ENCODE measurements at places on chromosomes 2 and 18.

DNA sequence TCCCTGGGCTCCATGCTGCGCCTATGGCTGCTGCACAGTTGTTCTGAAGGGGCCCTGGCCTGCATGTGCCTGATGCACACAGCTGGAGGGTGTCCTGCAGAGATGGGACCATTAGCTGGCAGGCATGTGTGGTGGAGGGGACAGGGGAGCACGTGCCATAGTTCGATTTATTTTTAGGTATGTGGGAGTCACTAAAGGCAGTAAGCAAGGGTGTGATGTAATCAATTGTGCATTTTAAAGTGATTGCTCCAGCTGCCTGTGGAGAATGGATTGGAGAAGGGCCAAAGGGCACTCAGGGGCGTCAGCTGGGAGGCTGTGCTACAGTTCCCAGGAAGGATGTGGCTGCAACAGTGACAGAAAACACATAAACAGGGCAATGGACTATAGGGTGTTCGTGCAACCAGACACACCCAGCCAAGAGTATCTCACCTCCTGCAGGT is 205.1 kb downstream of the ARL4C start:
- DNase-seq: no peak

DNA sequence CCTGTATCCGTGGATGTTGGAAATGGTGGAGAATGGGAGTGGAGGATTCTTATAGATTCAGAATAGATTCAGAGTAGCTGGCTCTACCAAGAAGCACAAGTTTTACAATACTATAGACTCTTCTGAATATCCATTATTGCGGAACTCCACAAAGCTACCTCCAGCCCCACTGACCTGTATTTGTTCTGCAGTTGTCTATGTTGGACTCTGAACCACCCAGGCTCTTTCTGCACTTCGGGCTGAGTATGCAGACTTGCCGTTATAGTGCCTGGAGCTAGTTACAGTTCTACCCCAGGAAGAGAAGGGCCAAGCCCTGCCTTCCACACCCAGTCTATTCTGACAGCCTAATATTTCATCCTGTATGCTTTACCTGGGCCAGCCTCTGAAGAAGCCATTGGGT is 4.4 kb upstream of the RGPD4 start:
- no peak for DNase-seq

GRCh38 chr18:57819671-57820460 is 16.8 kb upstream of the ATP8B1 start:
- no peak for DNase-seq

DNA sequence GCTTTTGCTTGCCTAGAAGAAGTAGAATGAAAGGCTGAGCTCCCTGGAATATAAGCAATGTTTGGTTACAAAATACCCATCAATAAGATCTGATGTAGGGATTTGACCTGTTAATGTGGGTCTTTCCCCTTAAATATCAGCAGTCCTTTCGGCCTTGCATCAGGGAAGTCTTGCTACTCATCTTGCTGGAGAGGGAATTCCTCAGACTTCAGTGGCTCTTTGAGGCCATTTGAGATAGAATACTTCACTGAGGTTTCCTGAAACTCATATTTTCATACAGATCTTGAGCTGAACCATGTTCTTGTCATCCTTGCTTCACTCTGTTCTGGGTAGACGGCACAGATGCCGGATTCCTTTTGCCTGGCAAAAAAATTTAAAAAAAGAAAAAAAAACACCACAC is 3.9 kb downstream of the TWIST2 start:
- DNase-seq: no peak

DNA sequence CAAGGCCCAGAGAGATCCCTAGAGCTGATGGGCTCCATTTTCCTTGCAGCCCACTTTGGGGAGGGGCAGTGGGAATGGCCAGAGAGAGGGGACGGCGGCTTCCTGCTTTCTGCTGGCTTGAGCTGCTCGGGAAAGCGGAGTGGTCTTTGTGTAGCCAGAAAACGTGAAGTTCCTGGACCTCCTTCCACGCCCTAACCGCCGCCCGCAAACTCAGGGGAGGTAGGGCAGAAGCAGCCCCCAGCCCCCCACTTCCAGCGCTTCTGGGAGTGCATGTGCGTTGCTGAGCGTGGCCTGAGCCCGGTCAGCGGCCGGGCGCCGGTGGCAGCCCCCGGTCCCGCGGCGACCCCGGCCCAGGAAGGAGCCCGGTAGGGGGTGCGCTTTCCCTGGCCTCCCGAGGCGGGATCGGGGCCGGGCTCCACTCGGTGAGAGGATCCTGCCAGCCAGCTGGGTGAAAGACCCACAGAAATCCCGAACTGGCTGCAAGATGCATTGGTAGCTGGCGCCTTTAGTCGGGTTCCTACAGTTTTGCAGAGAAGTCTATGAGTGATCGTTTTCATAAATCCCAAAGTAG is 25.3 kb upstream of the BOD1L2 start:
- no peak for DNase-seq

- DNase-seq: no peak
Observed at GRCh38 chr2:137178951-137179377, 413.6 kb downstream of the THSD7B start.

DNA sequence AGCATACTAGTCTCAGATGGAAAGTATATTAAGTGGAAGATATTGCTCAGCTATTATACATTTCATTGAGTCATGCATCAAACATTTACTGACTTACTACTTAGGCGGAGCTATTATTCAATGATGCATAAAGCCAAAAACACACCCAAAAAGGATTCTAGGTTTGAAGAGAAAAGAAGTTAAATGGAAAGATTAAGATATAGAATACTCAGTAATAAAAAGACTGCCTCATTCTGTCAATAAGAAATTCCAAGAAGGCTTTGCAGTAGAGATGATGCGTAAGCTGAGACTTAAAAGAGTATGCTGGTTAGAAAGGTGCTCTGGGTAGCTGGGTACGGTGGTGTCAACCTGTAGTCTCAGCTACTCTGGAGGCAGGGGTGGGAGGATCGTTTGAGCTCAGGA is 27.6 kb downstream of the STK17B start:
- DNase-seq: no peak

DNA sequence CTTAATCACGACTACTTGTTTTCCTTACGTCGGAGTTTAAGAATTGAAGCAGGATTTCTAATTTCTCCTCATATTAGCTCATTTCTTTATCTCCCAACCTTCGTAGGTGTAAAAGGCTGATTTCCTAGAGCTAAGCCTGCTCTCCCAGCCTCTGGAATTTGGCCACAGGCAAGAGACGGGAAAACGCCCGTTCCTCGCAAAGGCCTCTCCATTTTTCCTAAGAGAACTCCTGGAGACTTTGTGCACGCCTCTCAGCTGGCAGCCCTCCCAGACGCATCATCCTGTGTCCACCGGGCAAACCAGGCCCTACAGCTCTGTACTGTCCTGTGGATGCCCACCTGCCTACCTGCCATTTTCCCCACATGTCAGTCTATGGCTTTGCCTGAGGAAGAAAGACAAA is 106.3 kb downstream of the FTCDNL1 start:
- DNase-seq: no peak

DNA sequence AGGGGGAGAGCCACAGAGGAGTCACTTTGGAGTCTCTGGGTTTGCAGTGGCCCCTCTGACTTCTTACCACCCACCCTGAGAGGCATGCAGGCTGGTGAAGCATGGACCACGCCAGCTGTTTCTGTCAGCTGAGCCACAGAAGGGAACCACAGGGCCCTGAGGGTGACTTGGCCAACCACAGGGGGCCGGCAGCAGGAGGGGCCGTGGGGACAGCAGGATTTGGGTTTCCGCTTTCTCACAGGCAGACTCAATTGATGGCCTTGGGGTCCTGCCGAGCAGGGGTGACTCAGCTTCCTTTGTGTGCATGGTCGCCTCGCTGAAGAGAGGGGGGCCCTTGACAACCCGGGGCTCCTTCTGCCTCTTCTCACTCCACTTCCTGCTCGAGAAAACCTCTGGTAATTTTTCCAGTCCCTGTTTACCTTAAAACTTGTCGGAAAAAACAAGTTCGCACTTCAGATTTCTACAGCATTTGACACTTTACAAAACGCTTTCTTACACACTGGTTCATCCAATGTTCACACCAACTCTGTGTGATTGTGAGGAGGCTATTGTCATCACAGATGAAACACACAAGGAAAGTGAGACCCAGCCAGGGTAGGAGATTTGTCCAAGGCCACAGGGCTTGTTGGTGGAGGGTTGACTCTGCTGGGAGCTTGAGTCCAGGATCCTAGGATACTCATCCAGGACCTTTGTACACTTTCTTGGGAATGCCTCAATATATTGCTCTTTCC is 311.2 kb downstream of the LPIN1 start:
- DNase-seq: no peak

DNA sequence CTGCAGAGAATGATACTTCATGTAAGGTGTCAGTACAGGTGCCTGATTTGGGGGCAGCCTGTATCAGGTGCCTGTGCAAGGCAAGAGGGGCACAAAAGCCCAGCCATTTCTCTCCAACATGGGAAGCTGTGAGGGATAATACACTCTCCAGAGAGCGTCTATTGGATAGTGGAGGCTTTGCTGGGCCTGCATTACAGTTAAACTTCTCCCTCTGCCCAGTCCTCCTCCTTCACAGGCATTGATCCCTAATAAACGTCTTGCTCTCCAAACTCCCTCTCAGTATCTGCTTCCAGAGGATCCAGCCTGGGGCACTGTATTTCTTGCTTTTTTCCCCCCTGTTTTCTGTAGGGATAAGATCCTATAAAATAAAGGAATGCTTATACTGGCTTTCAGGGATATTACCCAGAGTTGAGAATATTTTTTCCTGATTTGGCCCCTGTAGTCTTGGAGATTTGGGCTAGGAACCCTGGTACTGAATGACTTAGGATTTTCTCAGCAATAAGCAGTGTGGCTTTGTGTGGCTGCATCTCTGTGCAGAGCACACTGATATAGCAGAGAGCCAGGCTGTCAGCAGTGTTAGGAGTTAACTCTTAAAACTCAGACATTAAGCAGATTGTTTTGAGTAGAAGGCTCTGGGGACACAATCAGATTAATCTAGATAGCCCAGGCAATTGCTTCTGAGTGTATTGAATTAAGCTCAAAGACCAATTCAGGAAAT is 330.6 kb downstream of the CYRIA start:
- no peak for DNase-seq

GRCh38 chr18:66209656-66210055 is 394.2 kb downstream of the CDH19 start:
- DNase-seq: no peak

GRCh38 chr18:31093880-31094279 is 8.3 kb downstream of the DSC2 start:
- no peak for DNase-seq

GRCh38 chr2:26692279-26692896 is at the start of gene KCNK3:
KCNK3 (plus strand) TSS chr2:26692722; CDS start chr2:26692876, 154 bp downstream.
- no peak for DNase-seq

GRCh38 chr2:109456776-109457175 is 157.0 kb downstream of the SEPTIN10 start:
- DNase-seq: no peak

DNA sequence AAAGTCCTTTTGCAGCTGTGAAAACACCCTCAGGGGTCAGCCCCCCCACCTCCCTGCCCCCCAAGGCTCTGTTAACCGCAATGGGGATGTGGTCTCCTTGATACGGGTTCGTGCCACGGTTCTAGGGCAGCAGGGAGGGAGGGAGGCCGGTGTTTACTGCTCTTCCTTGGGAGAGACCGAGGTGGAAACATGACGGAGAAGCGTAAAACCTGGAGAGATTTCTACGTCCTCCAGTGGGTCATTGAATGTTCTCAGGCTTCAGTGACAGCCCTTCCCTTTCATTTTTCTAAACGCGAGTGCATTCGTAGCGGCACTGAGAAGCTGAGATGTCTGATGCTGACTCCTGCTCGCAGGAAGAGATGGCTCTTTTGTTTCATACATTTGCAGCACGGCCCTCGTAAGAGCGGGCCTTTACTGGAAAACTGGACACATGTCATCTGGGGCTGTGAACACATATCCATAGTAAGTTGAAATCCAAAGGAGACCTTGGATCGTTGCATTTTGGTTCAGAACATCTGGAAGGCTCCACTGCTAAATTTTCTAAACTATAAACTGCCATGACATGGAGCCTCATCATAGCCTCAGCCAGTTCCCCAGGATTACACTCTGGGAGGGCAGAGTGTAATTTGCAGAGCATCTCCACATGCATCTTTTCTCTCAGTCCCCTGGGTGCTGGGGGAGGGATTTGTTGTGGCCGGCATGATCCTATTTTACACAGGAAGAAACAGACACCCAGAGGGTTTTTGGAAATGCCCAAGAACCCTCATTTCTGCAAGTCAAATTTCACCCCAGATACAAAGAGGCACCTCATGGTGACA is 40.6 kb upstream of the HDAC4 start:
- DNase-seq: no peak

GRCh38 chr2:28399956-28400355 is 7.3 kb downstream of the FOSL2 start:
- no peak for DNase-seq

DNA sequence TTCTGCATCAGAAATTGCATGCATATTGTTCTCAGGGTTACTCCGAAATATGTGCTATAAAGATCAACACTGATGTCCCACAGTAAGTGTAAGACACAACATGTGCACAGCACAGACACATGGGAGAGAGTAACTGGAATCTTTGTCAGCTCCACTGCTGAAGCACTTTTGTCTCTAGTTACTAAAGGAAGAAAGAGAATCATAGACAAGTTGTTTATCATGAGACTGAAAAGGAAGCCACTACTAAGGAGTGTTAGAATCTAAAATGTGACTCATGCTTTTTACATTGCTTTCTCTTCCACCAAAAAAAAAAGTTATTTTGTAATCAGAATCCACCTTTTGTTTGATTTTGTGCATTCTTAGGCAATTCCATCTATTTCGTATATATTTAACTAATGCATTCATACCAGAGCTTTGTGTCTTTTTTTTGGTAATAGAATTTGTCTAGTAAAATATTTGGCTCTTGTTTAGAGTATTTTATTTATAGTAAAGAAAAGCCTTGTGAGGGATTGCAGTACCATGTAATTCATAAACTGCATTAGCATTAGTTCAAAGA is 502.4 kb downstream of the FBXO15 start:
- DNase-seq: no peak

DNA sequence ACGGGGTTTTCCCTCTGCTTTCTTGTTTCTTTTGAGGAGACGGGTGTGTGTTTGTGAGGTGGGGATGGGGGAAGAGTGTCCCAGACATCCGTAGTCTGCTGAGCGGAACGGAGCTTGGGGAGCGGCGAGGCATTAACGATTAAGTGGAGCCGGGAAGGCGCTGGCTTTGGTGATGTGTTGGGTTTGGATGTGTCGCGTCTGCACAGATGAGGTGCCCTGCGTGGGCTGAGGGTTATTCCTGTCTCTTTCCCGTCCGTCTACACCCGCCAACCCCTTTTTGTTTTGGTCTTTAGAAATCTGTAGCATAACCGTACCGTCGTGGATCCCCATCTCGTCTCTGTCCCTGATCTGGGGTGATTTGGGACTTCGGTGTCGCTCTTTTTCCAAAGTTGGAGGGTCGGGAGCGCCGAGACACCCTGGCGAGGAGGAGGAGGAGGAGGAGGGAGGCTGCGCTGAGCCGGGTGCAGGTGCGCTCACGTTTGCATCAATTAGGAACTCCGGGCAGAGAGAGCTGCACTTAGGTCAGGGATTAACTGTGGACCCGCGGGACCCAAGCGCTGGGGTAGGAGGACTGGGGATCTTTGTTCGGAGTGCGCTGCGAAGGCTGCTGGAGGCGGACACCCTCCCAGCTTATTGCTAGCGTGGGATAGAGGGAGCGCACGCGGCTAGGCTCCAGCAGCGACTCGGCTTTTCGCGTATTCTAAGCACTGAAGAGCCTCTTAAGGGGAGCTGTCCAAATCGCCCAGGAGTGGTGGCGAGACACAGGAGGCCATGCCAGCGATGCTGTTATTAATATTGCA is 720.3 kb downstream of the DPP10 start:
- no peak for DNase-seq

Measured in T follicular helper cell (primary cell).